Right ventricle myocardium superior (tissue), 1 donor: ENCODE measurements at places on chromosomes 11 and 22. TPM values are rescaled to one million over a fixed set of nuclear protein-coding genes. Genes with fewer than 3 reads are reported as not detected.

- no peak for DNase-seq
Measured at GRCh38 chr11:20362481-20362880, 1.0 kb upstream of the HTATIP2 start.

DNA sequence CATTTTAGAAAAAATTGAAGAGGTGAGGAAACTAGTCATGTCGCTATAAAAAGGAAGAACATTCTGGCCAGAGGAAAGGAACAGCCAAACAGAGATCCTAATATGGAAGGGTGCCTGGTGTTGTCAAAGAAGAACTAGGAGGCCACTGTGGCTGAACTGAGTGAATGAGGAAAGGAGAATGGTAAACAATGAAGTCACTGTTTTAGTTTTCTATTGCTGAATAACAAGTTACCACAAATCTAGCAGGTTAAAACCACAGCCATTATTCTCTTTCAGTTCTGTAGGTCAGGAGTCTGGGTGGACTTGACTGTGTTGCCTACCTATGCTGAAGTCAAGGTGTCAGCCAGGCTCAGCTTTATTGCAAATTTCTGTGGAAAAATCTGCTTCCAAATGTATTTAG is 549.3 kb upstream of the CCDC90B start:
- no peak for DNase-seq

DNA sequence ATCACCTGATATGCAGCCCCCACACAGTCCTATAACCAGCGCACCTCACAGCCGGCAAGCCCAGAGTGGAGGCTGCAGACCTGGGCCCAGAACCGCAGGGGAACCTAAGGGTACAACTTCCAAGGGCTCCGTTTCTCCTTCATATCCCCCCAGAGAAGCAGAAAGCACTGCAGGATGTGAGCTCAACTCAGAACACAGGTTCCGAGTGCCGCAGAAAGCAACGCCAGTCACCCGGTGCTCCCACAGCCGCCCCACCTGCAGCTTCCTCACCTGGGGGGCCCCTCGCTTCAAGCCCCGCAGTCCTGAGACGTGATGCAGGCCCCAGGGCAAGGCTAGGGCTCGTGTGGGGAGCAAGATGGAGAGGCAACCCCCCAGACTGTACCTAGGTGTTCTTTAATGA is 2.5 kb downstream of the TSSK2 start:
- DNase-seq: no peak

GRCh38 chr22:36510966-36511881 is 4.4 kb upstream of the FOXRED2 start:
- no peak for DNase-seq

PRR5L gene
- 1.5 TPM for total RNA-seq

DNA sequence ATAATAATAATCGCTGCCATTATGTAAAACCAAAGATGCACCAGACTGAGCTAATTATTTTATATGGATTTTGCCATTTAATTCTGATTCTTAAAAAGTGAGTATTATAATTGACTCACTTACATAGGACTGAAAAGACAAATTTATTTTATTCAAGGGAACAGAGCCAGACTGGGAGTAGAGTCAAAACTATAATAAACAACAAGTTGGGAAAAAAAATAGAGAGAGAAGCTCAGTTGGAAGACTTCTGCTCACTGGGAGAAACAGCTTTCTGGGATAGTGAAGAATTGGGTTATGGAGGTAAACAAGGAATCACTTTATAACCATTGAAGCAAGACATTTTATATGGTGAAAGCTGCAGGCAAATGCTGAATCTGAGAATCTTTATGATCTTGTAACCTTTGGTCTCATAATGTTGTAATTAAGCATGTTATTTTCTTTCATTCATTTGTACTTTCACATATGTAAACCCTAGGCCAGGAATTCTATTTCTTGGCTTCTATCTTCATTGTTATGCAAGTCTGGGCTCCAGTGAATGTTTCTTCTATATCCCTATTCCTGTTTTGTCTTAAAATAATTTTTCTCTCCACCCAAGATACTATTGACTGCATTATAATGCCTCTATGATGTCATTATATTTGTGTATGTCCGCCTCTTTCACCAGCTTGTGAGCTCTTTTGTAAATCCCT is 725.3 kb upstream of the CCDC179 start:
- no peak for DNase-seq

TRIM51 gene
- not detected for total RNA-seq

GRCh38 chr22:17949642-17950473 is 74.5 kb downstream of the MICAL3 start:
- DNase-seq: no peak

ALX4 gene
- 0.03 TPM for total RNA-seq

ALKBH8 gene
- 6.2 TPM for total RNA-seq

CRYBB3 gene
- not detected for total RNA-seq

DNA sequence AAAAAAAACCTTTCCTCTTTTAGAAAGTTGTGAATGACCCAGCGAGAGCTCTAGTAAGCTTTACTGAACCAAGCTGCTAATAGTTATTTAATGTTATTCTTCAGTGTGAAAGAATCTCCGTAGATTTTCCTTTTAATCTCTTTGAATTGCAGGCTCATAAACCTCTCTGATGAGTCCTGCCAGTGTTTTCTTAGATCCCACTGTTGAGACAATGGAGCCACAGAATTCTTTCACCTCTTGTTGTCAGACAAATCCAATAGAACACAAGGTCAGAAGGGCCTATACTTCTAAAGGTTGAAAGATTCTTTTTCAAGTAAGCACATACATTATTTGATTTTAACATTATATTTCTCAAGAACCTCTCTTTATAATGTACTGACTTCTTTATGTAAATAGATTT is 52.2 kb downstream of the DNAJC24 start:
- DNase-seq: no peak

DNA sequence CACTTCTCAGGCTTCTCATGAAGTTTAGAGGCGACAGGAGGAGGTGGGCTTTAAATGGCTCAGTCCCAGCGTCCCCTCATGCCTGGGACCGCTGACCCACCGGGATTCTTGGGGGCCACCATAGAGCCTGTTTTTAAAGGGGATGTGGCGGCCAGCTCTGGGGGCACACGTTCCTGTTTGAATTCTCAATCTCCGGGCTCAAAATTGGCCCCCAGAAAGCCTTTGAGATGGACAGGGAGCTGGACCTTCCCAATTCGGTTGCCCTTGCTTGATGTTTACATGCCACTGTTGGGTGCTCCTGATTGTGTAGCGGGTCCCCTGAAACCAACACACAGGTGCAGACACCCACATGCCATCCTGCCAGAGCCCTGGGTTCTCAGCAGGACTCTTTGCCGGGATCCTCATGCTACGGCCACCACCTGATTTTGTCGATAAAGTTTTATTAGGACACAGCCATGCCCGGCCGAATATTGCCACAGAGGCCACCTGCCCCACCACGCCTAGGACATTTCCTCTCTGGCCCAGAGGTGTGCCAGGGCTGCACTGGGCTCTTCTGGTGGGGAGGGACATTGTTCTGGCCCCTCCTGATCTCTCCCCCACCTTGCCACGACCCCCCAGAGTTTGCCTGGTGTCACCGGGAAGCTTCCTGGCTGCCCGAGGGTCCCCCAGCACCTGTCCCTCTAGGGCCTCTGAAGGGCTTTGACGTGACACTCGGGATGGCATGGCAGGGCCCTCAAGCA is 71.6 kb downstream of the KCNQ1 start:
- DNase-seq: no peak
